ENCODE measurements at places on chromosomes 6 and 20.

GRCh38 chr20:59824711-59825562 is 108.5 kb downstream of the SYCP2 start:
- no peak for DNase-seq

GRCh38 chr6:108660251-108660650 is 99.5 kb downstream of the FOXO3 start:
- DNase-seq = no peak

DNA sequence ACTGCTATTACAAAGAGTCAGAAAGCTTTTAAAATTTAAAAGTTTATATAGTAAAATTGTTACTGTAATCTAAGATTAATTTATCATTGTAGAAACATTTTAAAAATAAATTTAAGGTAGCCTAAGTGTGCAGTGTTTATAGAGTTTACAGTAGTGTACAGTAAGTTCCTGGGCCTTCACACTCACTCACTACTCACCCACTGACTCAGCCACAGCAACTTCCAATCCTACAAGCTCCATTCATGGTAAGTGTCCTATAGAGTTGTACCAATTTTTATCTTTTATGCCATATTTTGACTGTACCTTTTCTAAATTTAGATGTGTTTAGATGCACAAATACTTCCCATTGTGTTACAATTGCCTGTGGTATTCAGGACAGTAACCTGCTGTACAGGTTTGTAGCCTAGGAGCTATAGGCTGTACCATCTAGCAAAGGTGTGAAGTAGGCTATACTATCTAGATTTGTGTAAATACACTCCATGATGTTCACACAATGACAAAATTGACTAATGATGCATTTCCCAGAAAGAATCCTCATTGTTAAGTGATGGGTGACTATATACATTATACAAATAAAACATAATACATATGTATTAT is 10.2 kb upstream of the TMEM170B start:
- DNase-seq = no peak

- DNase-seq = no peak
These were observed 52.4 kb downstream of the FNDC1 start for GRCh38 chr6:159221486-159222170.

- DNase-seq = no peak
These were observed 18.3 kb downstream of the RAET1L start for GRCh38 chr6:150006961-150007464.

DNA sequence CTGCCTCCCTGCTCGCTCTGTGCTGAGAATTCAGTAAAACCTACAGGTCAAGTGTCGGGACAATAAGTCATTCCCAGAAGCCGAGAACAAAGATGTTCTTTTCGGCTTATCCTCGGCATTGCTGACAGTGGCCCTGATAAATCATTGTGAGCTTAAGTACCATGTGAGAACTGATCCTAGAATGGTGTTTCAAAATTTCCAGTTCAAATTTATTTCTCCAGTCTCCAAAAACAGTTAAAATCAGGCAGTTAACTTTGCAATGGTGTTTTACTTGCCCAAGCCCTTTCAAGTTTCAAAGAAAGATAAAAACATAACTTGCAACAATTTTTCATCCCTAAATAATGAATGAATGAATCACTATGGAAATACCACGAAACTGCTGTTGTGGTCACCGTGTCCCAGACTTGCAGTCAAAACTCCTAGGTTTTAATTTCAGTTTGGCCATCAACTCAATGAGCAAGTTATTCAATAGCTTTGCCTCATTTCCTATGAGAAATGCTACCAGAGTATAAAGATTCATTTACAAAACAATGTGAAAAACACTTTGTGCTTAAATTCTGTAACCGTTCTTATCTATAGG is 4.3 kb downstream of the ATP5F1E start:
- DNase-seq = no peak

- no peak for DNase-seq
These were observed 196.6 kb downstream of the GJA10 start for GRCh38 chr6:90090866-90091265.

Data from NCI-H446 treated with DMSO at 0.1 percent for 48 hours (cell line).